Inflammatory macrophage (primary cell): ENCODE measurements at places on chromosomes 1 and 21.

GRCh38 chr21:44416193-44416592, 39.1 kb upstream of the LRRC3 start:
- DNase-seq = no peak

DNA sequence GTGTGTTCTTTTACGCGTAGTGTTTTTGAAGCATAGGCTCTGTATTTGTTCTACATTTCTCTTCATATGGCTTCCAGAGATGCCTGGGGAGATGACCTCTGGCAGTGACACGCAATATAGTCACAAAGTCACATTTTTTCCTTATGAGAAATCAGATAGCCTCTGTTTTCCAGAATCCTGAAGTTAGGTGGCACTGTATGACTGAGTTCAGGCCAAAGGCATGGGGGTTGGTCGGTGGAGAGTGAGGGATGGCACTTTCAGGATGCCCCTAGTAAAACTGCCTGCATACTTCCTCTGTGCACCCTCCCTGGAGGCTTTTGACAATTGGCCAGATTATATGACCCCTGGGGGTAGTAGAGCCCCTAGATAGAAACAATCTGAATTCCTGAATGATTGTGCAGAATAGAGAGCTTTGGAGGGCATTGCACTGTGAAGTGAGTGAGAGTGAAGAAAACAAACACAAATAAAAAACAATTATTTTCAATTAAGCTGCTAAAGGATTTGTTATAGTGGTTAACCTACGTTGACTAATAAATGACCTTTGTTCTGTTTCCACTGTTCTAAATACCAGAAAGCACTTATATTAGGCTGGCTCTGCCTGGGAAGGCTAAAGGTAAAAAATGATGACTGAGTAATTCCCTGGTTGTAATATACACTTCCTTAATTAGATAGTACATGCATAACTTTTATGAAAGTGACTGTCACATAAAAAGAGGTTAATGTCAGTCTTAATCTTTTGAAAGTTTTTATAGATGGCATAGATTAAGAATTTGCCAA, 1660.8 kb downstream of the PLA2G4A start:
- DNase-seq = no peak

DNA sequence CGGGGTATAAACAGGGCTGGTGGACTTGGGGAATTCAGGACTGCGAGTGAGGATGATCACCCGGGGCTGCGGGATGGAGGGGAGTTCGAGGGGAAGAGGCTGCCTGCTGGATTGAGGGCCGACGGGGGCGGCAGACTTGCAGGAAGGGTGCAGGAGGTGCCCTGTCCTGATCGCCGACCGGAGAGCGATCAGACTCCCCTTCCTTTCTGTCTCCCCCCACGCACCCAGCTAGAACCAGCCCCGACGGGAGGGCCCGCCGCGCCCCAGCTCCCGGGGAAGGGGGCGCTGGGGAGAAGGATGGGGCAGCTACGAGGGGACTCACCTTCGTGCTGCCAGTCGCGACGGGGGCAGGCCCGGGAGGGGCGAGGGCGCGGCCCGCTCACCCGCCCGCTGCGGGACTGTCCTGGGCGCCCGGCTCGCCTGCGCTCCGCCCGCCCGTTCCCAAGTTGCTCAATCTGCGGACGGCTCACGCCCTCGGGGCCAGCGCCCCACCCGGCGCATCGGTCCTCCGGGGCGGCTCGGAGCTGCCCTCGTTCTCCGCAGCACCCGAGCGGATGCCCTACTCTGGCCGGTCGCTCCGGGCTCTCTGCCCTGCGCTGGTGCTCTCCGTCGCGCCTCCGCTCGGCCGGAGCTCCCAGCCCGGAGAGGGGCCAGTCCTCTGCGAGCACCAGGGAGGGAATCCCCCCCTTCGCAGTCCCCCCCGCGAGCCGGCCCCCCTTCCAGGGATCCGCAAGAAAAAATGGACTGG, at the start of gene RSPO1:
Gene RSPO1 (minus strand): TSS at position 649 of the 748 bp plus-strand sequence. CDS start 5,231 bp downstream, outside the sequence.
- DNase-seq = no peak

GRCh38 chr1:9842073-9842711, 18.4 kb upstream of the CLSTN1 start:
- DNase-seq = no peak

- no peak for DNase-seq
Measured at GRCh38 chr1:214719207-214719606, 116.2 kb downstream of the CENPF start.

- DNase-seq = no peak
Measured at GRCh38 chr1:210231846-210232510, 618 bp upstream of the SERTAD4 start.

GRCh38 chr1:44433209-44433608, 28.2 kb downstream of the RNF220 start:
- DNase-seq = peak; percentile 67

- DNase-seq = no peak
Measured at GRCh38 chr21:46351476-46352163, 27.7 kb downstream of the PCNT start.
